ENCODE measurements at places on chromosomes 4 and X. TPM values are rescaled to one million over a fixed set of nuclear protein-coding genes. Genes with fewer than 3 reads are reported as not detected.

The KLHL5 gene
- 50.9 TPM for total RNA-seq

The GPR143 gene
- not detected for total RNA-seq

The GLRB gene
- 3.0 TPM for total RNA-seq

The MXD4 gene
- 73.5 TPM for total RNA-seq

The SLC9B1 gene
- 1.2 TPM for total RNA-seq

The GPR82 gene
- not detected for total RNA-seq

The ADH1A gene
- 0.27 TPM for total RNA-seq

The TTC29 gene
- not detected for total RNA-seq

The LNX1 gene
- 1.6 TPM for total RNA-seq

The AMBN gene
- not detected for total RNA-seq

The SERPINA7 gene
- total RNA-seq = not detected

The TSPAN7 gene
- total RNA-seq = 0.82 TPM

The MAP9 gene
- 6.5 TPM for total RNA-seq

The NDNF gene
- total RNA-seq = 0.36 TPM

The LRBA gene
- total RNA-seq = 44.2 TPM

The MXRA5 gene
- total RNA-seq = 4.7 TPM

The TAF7L gene
- total RNA-seq = 0.98 TPM

The GYG2 gene
- 4.3 TPM for total RNA-seq

The CXCL6 gene
- total RNA-seq = 19.0 TPM

The SH2D1A gene
- total RNA-seq = not detected

The RAB9B gene
- 1.9 TPM for total RNA-seq

The SMIM43 gene
- total RNA-seq = 1.1 TPM

The DGKK gene
- not detected for total RNA-seq

All from fibroblast of the aortic adventitia (primary cell).